Stimulated activated CD8-positive, alpha-beta memory T cell treated with anti-CD3 and anti-CD28 coated beads, Interleukin-7, amount 100 ng/mL, for 1 hour (primary cell): ENCODE measurements at places on chromosomes 12 and 14.

DNA sequence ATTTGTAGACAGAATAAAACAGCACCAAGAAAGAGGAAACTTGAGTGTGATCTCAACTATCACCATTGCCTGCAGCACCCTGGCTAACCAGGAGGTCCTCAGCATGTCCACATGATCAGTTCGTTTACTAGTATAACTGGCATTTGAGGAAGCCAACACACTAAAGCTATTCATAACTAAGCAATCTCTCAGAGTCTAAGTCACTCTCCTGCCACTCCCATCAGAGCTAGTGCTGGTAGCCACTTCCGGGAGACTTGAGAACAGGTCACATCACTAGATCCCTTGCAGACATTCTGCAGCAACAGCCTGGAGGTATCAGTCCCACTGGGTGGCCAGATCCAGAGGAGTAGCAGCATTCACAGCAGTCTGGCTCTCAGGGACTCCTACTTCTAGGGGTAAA, 352.9 kb upstream of the OR4E1 start:
- DNase-seq: no peak

DNA sequence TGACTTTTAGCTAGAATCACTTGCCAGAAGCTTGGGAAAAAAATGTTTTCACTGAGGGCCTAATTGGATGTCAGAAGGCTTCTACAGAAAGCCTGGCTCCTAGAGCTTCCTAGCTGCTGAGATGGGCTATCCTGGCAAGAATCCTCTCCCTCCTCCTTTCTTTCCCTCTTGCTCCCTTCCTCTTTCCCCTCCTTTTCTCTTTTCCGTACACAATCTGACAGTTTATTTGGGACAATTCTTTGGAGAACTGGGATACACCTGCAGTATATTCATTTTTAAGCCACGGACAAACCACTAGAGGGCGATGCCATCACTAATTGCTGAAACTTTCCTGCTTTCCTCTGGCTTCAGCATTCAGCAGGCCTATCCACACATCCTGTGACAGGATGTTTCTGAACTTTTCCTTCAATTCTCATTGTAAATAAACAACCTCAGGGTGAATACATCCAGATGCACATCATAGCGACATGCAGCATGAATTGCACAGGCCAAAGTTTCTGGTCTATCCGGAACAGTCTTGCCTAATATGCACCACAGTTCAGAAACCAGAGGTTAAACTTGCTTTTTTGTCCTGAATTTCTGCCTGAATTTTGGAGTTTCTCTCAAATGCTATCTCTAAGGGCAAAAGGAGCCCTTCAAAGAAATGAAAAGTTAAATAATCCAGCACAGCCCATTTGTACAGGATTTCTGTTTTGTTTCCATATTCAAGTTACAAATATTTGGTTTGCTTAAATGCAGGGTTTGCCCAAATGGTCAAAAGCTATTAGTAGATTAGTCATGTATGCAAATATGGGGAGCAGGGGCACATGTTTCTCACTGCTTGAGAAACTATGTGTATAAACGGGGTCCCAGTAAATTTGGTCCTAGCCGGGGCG, 142.8 kb downstream of the PAWR start:
- no peak for DNase-seq

DNA sequence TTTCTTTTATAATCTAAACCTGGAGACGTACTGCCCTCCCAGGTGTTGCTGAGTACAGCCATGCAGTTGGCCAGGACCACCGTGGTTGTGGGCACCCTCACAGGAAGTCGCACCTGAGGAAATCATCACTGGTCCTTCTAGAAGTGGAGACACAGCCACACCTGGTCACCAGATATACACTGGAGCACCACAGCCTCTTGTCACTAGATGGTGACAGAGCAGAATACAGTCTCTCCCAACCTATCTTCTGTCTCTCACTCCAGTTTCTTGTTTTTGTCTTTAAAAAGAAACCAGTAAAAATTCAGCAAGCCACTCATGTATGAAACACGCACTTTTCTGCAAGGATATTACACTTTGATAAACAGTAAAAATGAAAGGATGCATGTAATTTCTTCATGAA, 43.1 kb upstream of the GPHB5 start:
- no peak for DNase-seq

DNA sequence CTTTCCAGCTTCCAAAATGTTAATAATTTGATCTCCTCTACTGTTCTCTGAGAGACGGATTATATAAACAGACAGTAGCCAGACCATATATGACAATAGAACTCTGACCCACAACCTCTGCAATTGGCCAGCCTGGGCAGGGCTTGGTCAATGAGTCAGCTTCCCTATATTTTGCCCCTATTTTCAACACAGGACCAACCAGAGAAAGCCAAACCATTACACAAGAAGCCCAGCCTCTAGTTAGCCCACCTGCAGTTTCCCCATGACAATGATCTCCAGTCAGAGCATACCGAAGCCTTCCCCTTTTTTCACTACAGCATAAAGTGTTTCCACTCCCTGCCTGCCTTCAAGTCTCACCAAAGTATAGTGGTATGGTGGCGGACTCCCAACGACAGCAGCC, 7.6 kb upstream of the EXD2 start:
- DNase-seq: no peak

GRCh38 chr14:102802834-102803523, 25.7 kb downstream of the TRAF3 start:
- DNase-seq: no peak

GRCh38 chr14:101115652-101116051, 212.1 kb upstream of the RTL1 start:
- DNase-seq: no peak

- no peak for DNase-seq
Observed at GRCh38 chr14:105315941-105316576, 1.5 kb downstream of the PACS2 start.

GRCh38 chr12:119036878-119037825, 55.8 kb downstream of the SRRM4 start:
- no peak for DNase-seq

- no peak for DNase-seq
Observed at GRCh38 chr12:132872975-132873421, 14.4 kb downstream of the CHFR start.

- DNase-seq: peak; percentile 76
Observed at GRCh38 chr12:124927201-124928094, 13.0 kb upstream of the UBC start.

GRCh38 chr12:13764748-13765147, 216.7 kb downstream of the GRIN2B start:
- DNase-seq: no peak

DNA sequence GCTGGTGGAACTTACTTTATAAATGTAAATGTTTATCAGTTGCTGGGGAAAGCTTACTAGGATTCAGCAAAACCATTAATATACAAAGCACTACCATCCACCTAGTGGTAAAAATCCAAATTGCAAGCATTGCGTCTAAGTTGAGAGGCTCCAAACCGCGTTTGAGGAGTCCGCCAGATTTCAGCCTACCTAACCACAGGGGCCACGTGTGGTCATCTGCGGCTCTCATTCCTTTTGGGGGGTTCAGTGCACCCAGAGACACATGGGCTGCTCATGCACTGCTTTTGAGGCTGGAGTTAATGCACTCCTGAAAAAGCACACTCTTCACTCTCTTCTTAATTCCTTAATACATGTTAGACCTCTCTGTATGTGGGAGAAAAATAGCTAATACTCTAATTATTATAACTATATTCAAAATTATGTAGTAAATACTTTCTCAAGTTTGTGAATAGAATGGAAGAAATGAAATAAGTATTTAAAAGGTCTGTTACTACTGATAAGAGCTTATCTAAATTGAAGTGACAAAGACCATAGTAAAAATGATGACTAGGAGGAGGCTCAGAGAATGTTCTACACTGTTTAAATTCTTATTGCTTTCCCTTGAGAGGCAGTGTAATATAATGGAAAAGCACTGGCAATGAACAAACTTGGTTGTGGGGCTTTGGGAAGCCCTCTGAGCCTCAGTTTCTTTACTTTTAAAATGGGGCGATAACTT, 41.4 kb upstream of the MANSC4 start:
- DNase-seq: no peak

GRCh38 chr14:89700801-89701200, 253.7 kb downstream of the EFCAB11 start:
- DNase-seq: no peak

- no peak for DNase-seq
Observed at GRCh38 chr12:4145990-4146859, 127.3 kb upstream of the CCND2 start.

DNA sequence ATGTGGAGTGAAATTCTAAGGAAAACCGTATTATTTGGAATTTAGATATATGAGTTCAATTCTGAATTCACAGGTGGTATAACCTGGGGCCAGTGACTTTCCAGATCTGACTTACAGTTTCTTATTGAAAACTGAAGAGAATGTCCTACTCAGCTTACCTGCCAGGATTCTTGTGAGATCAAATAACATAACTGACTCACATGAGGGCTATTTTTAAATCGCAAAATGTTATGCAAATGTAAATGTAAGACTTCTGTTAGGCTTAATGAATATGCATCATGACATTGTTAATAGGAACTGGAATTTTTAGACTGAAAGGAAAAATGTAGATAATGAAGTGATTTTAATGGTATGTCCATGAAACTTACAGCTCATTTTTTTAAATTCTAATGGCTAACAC, 1142.1 kb downstream of the FLRT2 start:
- no peak for DNase-seq

DNA sequence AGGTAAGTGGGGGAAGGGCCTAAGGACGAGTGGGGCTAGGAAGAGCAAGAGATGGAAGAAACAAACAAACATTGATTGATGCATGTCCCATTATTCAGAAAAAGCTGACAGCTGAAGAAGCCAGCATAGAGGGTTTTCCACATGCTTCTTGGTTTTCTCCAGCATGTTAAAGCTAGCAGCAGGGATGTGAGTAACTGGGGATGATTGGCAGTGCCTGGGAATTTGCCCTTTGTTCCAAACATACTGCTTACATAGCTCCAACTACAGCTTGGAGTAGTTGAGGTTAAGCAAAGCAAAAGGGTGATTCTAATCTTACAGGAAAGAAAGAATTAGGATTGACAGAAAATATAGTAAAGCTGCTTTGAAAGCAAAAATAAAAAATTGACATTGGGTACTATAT, 68.0 kb upstream of the IFNG-AS1 start:
- no peak for DNase-seq

GRCh38 chr12:106433055-106433454, 75.5 kb downstream of the POLR3B start:
- no peak for DNase-seq

- DNase-seq: no peak
Observed at GRCh38 chr12:84270470-84271140, 642.0 kb downstream of the SLC6A15 start.

- no peak for DNase-seq
Observed at GRCh38 chr12:3964439-3964838, 91.2 kb upstream of the PARP11 start.

DNA sequence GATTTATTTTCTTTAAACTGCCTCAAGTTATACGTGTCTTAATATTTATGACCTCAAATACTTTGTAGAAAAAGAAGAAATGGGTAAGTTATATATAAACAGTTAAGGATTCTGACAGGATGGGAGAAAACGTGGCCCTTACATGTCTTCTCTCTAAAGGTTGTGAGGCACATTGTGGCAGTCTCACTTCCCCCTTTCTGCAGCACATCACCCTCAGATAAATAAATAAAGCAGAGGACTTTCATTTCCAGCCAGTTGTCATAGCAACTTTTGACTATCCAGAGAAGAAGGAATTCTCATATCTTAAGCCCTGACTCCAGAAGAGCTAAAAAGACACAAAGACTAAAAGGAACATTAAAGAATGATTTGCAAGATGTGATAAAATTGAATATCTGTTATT, 28.8 kb upstream of the CEP83 start:
- no peak for DNase-seq

DNA sequence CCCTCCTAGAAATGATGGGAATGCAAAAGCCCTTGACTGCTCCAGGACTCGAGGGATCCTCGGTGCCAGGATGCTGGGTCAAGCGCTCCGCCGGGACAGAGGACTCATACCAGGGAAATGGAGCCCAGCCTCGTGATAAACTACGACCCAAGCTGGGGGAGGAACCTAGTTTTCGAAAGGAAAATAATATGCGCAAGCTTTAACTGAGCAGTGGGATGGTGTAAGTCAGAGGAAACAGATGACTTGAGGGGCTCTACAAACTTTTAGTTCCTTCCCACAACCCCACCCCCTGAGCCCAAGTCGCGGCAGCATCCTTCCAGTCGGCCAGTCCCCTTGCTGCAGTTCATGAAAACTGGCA, 654 bp upstream of the SUPT16H start:
- DNase-seq: no peak

DNA sequence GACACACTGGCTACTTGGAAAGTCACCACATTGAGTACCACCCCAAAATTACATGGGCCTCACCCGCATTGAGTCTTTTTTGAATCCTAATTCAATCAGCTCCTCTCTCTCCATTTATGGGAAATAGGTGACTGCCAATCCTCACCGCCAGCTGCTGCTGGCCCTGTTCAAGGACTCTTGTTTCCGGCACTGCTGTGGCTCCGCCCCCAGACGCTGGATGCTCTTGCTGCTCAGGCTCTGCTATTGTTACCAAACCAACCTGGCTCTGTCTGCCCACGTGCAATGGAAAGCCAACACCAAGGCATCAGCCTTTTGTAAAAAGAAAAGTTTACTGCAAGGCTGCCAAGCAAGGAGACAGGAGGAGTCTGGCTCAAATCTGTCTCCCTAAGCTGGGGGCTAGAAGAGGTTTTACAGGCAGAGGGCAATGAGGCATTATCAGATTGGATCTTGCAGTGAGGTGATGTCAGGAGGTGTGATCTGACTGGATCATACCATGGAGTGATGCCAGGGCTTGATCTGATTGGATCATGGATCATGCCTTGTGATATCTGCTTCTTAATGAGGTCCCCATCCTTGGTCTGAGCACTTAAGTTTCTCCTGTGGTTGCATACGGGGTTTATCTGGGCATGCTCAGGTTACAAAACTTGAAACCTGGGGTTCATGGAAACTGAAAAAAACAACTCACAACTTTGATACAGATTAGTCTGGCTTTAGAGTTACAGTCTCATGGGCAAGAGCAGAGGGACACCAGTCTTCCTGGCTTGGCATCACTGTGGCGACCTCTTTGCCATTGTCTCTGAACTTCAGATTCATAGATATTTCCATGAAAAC, 117.1 kb upstream of the SLC35F4 start:
- no peak for DNase-seq
